Activated B cell treated with CpG ODN at 0.5 μM for 24 hours (primary cell): ENCODE measurements at places on chromosomes 4 and X.

GRCh38 chr4:791898-792625, 33.9 kb downstream of the CPLX1 start:
- peaks cover 23% of the 10 kb centered on the region for H3K4me1 ChIP-seq
- no peak for DNase-seq
- H3K27ac ChIP-seq, result no peak overlapping the region
- no peaks in the 10 kb centered on the region for H3K36me3 ChIP-seq
- H3K27me3 ChIP-seq, result peaks cover 44% of the 10 kb centered on the region

DNA sequence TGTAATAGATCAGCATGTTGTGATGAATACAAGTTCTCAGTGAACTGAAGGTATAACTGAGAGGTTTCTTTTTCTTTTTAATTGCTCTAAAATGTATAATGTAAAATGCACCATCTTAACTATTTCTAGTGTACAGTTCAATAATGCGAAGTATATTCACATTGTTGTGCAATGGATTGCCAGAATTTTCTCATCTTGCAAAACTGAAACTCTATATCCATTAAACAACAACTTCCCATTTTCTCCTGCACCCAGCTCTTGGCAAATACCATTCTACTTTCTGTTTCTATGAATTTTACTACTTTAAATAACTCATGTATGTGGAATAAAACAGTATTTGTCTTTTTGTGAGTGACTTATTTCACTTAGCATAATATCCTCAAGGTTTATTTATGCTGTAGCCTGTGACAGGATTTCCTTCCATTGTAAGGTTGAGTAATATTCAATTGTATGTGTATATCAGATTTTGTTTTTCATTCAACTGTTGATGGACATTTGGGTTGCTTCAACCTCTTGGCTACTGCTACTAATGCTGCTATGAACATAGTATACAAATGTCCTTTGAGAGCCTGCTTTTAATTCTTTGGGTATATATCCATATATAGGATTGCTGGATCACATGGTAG, 53.5 kb upstream of the NPFFR2 start:
- no peak overlapping the region for H3K4me3 ChIP-seq
- no peaks in the 10 kb centered on the region for H3K27me3 ChIP-seq
- H3K4me1 ChIP-seq, result no peaks in the 10 kb centered on the region
- H3K27ac ChIP-seq, result no peak overlapping the region
- H3K36me3 ChIP-seq, result no peaks in the 10 kb centered on the region

GRCh38 chrX:44914532-44915198, 41.7 kb downstream of the KDM6A start:
- no peaks in the 10 kb centered on the region for H3K36me3 ChIP-seq
- no peak for DNase-seq
- H3K27me3 ChIP-seq, result no peaks in the 10 kb centered on the region
- no peak overlapping the region for H3K4me3 ChIP-seq
- H3K27ac ChIP-seq, result no peak overlapping the region
- peaks cover 46% of the 10 kb centered on the region for H3K4me1 ChIP-seq

DNA sequence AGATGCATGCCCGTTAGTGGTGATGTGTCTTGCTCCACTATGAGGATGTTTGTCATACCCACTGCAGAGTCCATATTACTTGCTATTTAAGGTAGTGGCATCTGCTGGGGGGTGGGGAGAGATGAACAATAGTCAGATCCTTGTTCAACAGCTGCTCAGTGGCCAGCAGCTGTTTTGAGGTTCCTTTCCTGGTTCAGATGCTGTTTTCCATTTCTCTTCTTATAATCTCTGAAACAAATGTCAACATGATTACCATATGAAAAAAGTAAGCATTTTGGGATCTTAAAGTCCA, 1567.9 kb upstream of the TENM3 start:
- no peaks in the 10 kb centered on the region for H3K27me3 ChIP-seq
- H3K27ac ChIP-seq, result no peak overlapping the region
- H3K4me1 ChIP-seq, result no peaks in the 10 kb centered on the region
- H3K36me3 ChIP-seq, result no peaks in the 10 kb centered on the region
- H3K4me3 ChIP-seq, result no peak overlapping the region
- no peak for DNase-seq

DNA sequence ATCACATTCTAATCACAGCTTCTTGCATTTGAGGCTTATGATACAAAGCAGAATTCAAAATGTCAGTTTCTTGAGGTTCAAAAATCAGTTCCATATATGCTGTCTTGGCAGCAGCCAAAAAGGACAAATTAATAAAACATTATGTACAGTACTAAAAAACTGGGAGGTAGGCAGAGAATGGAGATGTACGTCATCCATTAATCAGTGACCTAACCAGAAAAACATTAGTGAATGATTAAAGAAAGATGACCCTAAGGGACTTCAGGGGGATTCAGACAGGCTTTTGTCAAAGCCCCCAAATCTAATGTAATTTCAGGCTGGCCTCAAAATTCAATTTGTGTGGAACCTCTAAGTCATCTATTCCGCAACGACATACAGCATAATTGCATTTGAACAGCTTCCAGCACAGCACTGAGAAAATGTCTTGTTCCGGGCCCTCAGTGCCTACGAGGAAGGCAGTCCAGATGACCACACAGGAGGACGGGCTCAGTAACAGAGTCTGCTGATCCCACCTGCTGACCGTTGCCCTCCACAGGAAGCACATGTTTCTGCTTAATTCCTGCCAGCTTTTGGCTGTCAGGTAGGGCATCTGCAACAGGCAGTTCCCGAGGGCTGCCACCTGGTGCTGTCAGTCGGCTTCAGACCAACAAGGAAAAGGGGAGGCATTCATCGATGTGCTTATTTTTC, 83.8 kb upstream of the HHIP start:
- H3K4me1 ChIP-seq, result peaks cover 11% of the 10 kb centered on the region
- no peak overlapping the region for H3K27ac ChIP-seq
- no peak for DNase-seq
- H3K36me3 ChIP-seq, result no peaks in the 10 kb centered on the region
- no peak overlapping the region for H3K4me3 ChIP-seq
